NCI-H2227 treated with DMSO at 0.1 percent for 48 hours (cell line): ENCODE measurements at places on chromosomes 1 and 21.

DNA sequence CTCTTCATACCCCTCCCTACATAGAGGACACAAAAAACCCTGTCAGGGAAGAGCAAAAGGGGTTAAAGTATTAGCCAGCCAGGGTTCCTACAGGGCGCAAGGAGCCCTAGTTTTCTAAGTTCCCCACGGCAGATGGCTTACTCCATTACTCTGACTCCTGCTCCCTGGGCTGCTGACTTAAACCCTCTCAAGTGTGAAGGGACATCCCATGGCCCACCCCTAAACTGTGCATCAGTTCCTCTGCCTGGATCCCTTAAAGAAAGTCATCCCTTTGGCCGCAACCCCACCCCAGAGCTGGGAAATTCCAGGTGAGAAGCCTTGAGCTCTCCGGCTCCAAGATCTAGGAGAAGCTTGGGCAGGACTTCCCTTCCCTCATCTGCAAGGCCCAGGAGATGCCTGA, 236.0 kb downstream of the TOMM20 start:
- no peak for DNase-seq

- DNase-seq = no peak
These were observed 94.0 kb downstream of the ST6GALNAC5 start for GRCh38 chr1:76961181-76961819.

DNA sequence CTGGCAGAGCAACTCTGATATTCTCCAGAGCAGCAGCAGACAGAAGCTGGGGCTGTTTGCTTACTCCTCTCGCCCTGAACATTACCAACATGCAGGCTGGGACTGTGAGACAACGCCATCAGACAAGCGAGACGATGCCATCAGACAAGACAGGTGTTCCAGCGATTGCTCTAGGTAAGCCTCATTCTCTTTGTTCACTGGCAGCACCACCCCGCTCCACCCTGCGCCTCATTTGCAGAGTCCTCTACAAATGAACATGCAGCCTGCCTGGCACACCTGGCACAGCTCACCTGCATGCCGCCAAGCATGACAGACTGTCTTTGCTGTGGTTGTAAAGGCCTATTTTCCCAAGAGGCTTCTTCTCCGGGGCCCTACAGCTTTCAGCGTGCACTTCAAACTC, 346.2 kb downstream of the SMYD3 start:
- DNase-seq = no peak

- no peak for DNase-seq
These were observed 153.5 kb downstream of the PLXNA2 start for GRCh38 chr1:208090388-208091301.

DNA sequence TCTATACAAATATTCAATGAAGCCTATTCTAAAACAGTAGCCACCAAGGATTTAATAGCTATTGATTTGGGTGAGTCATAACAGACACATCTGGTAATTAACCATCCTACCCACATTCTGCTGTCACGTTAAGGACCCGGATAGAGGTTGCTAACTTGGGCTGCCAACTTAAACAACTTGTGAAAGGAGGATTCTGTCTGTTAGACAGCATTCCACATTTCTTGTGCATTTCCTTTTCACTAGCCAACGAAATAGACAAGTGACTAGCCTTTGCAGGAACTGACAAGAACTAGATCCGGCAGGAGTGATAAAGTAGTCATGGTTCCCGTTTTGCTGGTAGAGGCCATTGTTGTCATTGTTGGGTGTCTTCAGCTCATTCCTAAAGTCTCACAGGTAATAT, 9.5 kb downstream of the DSCAM start:
- DNase-seq = no peak

DNA sequence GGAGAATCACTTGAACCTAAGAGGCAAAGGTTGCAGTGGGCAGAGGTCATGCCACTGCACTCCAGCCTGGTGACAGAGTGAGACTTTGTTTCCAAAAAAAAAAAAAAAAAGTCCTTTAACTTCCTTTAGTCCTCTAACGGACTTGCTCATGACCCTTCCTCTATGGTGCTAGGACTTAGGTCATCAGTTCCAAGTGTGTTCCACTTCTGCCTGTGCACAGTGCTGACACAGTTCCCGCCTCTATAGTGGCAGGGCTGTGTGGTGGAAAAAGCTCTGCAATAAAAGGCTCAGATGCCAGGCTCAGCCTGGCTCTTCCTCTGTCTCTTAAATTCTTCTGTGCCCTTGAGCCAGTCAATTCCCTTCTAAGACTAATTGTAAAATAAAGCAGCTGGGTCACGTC, 22.0 kb downstream of the CC2D1B start:
- no peak for DNase-seq

- no peak for DNase-seq
These were observed 805 bp downstream of the ATG4C start for GRCh38 chr1:62784509-62785365.

- no peak for DNase-seq
These were observed 25.0 kb upstream of the IVNS1ABP start for GRCh38 chr1:185342017-185342416.

DNA sequence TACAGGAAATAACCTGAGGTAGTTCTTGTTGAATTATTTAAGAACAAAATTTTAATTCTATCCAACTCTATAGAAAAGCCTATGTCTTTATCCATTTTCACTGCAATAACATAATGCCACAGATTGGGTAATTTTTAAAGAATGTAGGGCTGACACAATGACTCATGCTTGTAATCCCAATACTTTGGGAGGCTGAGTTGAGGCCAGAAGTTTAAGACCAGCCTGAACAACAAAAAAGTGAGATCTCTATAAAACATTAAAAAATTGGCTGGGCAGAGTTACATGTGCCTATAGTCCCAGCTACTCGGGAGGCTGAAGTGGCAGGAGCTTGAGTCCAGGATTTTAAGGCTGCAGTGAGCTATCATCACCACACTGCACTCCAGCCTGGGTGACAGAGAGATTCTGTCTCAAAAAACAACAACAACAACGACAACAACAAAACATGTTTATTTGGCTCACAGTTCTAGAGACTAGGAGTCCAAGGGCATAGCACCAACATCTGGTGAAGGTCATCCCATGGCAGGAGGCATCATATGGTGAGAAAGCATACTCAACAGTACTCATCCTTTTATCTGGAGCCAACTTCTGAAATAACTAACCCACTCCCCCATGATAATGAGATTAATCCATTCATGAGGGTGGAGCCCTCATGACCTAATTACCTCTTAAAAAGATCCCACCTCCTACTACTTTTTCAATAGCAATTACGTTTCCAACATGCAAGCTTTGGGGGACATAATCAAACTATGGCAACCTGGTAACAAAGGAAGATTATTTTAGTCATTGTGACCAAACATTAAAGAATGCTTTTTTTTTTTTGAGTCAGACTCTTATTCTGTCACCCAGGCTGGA, 59.6 kb downstream of the ABL2 start:
- no peak for DNase-seq

- DNase-seq = no peak
These were observed 2.4 kb downstream of the TSPEAR start for GRCh38 chr21:44708866-44709425.

GRCh38 chr1:31978843-31979400, 34.7 kb upstream of the KHDRBS1 start:
- DNase-seq = no peak

- no peak for DNase-seq
These were observed 2.6 kb upstream of the TM2D1 start for GRCh38 chr1:61727544-61727943.

DNA sequence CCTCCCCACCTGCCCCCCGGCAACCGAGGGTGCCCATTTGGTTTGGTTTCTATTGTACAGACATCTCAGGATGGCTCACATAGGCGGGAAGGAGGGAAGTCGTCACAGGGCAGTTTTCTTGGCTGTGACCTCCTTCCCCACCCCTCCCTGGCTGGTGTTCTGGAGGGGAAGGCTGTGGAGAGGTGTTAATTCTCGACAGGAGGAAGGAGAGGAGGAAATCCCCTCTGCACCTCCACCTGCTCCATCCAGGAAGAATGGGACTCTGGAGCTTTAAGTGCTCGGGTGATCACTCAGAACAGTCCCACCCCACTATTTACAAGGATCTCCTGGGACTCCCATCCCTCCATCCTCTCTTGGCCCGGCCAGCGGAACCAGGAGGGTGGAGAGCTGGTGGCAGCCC, 7.6 kb downstream of the MEX3A start:
- no peak for DNase-seq

- no peak for DNase-seq
These were observed 128.4 kb upstream of the ZC3H11B start for GRCh38 chr1:219741011-219741970.

GRCh38 chr1:166870584-166870983, 5.5 kb downstream of the TADA1 start:
- DNase-seq = no peak
